ENCODE measurements at places on chromosomes 11 and 22.
A peak's percentile ranks its signal among the peaks of the same experiment; 100 is the strongest.

- DNase-seq, result no peak
These were observed 71.6 kb downstream of the PRMT3 start for GRCh38 chr11:20458905-20459632.

DNA sequence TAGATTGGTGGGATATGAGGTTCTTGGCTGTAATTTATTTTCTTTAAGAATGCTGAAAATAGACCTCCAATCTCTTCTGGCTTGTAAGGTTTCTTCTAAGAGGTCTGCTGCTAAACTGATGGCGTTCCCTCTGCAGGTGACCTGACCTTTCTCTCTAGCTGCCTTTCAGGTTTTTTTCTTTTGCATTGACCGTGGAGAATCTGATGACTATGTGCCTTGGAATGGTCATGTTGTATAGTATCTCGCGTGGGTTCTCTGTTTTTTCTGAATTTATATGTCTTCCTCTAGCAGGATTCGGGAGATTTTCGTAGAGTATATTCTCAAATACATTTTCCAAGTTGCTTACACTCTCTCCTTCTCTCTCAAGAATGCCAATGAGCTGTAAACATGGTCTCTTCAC lies 122.2 kb downstream of the DDX10 start:
- DNase-seq, result no peak

DNA sequence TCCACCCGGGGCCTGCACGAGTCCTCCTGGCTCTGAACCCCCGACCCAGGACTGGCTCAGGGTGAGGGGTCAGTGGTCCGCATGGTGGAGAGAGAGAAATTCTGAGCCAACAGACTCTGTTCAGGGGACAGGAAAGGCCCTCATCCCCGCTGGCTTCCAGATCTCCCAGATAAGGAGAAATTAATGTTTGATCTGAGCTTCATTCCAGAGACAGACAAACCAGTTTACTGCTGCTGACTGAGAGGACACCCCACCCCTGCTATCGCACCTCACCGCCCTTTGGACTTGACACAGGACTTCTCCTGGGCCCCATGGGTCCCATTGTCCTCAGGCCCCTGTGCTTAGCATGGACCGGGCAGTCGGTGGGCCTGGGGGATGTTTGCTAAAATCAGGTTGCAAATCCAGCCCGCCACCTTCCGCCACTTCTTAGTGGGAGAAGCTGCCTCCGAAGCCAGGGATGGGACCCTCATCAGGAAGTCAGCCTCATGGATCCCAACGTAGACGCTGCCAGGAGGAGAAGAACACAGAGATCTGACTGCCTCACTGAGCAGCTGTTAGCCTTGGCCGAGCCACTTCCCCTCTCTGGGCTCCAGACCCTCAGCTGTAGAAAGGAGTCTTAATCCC lies 11.2 kb upstream of the UPK3A start:
- no peak for DNase-seq

DNA sequence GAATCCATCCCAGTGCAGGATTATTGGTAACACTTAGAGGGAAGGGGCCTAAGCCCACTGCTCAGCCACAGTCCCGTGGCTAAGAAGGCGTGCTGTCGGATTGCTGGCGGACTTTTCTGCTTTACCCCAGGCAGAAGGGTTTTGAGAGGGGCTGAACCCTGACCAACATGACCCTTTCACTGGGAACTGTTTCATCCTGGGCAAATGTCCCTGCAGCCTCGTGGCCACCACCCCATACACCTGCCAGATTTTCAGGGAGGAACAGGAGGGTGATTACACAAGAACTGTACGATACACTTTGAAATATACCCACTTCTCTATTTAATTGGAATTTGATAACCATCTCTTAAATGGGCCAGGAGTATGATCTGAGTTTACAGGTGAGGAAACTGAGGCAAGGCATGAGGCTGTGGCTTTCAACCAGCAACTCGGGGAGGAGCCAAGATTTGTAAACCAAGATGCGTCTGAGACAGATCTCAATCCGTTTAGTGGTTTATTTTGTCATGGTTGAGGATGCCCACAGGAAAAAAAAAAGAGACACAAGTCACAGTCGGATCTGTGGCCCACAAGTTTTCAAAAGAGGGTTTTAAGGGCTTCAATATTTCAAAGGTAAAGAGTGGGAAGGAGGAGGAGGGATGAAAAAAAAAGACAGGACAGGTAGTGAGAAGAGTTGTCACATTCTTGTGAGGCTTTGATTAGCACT lies 6.1 kb upstream of the APOL3 start:
- no peak for DNase-seq

DNA sequence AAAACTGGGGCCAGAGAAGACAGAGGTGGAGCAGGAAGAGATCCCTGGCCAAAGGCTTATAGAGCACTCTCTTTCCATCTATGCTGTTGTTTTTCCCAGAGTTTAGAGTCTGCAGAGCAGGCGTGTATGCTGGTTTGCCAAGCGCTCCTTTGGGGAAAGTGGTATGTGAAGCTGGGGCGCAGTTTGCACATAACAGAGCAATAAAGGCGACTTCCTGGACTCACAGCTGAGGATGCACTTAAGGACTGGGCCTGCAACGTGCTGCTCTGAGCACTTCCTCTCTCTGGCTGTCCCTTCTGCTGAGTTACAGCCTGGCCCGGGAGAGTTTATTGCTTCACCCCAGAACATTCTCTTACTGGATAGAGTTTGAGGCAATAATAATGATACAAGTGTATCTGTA lies 41.7 kb downstream of the THAP12 start:
- DNase-seq, result no peak

GRCh38 chr11:44540667-44541066 lies 24.8 kb upstream of the CD82 start:
- DNase-seq, result no peak

DNA sequence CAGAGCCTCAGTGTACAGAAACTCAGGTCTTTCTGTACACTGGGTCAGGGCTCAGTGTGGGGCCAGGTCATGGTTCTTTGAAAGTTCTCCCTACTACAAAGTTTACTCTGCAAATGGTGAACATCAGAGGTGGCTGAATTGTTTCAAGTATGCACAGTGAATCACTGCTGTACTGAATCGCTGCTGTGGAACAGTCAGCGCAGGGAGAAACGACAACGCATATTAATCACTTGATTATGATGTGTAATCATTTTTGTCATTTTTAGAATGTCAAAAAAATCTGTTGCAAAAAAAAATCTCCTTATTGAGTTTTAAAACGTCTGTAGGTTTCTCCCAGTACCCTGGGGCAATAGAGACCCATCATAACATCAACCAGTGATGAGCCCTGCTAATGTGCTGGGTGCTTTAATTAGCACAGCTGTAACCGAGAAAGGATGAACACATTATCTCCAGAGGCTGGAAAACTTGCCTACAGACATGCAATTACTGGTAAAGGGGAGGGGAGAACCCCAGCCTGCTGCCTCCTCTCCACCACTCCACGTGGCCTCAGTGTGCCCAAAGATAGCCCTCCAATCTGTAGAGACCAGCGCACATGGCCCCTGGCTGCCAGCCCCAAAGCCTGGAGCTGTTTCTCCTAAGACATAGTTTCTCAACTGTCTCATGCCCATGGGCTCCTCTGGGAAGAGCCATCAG lies 12.8 kb downstream of the ARRB1 start:
- DNase-seq, result no peak

- peak; percentile 58 for DNase-seq
These were observed 62.9 kb upstream of the ATXN10 start for GRCh38 chr22:45608763-45609180.

DNA sequence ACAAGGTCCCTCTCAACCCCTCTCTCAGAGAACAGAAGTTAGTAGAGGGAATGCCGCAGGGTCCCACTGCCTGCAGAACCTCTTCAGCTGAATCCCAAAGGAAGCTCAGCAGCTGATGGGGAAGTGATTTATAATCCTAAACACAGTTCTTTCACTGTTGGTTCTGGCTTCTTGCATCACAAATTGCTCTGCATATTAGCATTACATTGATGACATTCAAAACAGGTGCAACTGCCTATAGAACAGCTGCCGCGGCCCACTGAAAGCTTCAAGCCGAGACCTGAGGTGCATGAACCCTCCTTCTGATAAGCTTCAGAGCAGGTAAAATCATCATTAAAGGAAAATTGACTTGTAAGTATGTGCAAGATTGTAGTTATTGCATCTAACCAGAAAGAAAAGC lies 75.2 kb upstream of the KIRREL3 start:
- DNase-seq, result no peak

GRCh38 chr22:20429254-20430100 lies 8.1 kb downstream of the SCARF2 start:
- peak; percentile 26 for DNase-seq

DNA sequence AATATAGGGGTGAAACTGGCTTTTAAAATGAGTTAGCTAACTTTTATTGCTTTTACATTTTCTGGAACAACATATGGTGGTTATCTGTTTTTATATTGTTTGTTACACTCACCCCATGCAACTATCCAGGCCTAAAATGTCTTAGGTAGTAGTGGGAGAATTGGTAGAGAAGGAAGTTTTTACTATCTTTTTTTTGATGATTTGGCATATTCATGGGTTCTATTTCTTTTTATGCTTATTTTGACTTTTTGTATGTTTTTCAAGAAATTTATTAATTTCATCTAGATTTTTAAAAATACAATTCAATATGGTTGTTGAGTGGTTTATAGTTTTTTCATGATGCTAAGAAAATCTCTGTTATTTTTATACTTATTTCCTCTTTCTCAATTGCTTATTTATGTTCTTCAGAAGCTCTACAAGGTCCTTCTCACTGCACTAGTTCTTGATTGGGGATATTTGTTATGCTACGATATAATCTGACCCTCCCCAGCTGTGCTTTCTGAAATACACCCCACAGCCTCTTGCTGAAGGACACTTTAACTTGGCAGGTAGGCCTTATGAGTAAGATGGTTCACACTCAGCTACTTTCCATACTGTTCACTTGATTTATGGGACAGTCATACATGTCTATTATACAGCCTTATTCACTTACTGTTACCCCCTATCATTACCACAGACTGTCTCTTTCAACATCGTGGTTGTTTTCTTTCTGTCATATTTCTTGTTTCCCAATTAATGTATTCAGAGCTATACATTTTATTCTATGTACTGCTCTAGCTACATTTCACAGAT lies 431.2 kb downstream of the METTL15 start:
- DNase-seq, result no peak

DNA sequence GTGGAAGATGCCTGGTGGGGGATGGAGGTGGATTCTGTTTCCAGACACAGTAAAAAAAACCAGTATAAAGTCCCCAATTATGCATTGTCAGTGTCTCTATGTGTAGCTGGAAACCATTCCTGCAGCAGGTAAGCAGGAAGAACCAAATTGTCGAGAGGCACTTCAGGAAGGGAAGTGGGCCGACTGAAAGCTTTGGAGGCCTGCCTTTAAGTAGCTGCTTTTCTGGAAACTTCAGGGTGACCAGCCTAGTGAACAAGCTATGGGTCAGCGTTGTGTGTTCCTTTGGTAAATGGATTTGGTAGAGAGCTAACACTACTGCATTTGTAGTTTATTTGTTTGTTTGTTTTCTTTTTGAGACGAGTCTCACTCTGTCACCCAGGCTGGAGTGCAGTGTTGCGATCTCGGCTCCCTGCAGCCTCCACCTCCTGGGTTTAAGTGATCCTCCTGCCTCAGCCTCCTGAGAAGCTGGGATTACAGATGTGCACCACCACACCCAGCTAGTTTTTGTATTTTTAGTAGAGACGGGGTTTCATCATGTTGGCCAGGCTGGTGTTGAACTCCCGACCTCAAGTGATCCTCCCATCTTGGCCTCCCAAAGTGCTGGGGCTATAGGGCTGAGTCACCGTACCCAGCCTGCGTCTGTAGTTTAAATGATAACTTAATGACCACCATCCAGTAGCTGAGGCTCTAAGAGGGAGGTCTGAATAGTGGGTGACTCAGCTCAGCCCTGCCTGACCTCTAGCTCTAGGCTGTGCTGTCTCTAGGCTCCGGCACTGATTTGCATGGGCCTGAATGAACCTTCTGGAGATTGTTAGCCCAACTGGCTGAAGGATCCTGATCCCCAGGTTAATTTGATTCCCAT lies 12.8 kb downstream of the PTPRJ start:
- DNase-seq, result peak; percentile 60

- DNase-seq, result peak; percentile 8
These were observed 817.4 kb downstream of the NTM start for GRCh38 chr11:132187814-132188213.

DNA sequence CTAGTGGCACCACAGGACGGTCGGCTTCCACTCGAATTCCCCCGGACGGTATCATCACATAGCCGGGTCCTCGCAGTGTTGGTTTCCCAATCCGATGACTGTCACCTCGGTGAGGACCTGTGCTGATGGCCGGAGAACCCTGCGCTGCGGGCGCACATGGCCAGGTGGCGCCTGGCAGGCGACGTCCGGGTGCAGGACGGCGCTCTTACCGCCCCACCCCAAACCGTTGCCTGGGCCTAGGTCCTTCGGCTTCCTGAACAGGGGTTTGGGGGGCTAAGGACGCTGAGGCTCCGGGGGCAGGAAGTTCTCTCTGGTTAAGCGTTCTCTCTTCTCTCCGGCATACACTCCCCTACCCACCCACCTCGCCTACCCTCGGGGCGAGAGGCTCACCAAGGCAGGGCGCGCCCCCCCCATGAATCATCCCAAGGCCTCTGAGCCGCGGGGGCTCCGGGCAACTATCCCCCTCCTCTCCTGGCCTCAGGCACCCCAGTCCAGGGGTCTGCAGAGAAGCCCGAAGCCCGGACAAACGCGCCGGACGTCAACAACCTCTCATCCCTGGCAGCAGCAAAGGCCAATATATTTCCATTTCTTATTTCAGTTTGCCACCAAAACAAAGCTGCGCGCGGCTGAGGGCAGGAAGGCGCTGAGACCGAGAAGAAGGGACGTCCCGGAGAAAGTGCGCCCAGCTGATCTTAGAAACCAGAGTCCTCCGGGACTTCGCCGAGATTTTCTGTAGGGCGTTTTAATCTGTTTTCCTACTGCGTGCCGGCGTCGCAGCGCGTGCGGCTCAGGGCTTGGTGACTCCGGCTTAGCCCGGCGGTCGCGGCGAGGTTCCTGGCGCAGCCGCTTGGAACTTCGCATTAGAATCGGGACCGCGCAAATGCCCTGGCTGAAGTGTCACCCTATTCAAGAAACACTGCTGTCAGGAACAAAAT lies 5.6 kb downstream of the ALX4 start:
- DNase-seq, result no peak

GRCh38 chr11:67646535-67647336 lies 3.8 kb downstream of the ACY3 start:
- no peak for DNase-seq

DNA sequence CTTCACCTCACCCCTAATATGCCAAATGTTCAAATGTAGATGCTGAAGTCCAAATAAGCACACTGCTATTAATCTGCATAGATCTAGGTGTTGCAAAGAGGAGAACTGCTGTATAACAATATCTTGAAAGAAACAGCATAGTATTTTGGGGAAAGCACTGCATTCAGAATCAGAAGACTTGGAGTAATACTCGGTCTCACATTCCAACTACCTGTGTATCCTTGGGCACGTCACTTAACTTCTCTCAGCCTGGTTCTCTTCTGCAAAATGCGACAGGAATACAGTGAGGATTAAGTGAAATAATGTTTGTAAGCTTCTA lies 332 bp upstream of the HMGXB4 start:
- no peak for DNase-seq

GRCh38 chr11:75668451-75669297 lies at the start of gene MAP6:
Gene MAP6, minus strand, starts transcription at chr11:75669038. Its CDS starts 669 bp downstream, at chr11:75668369.
- DNase-seq, result peak; percentile 36

GRCh38 chr11:97445561-97445960 lies 1055.7 kb downstream of the JRKL start:
- DNase-seq, result no peak
